COR-L47 (cell line): ENCODE measurements at places on chromosomes 4 and X.
A peak's percentile ranks its signal among the peaks of the same experiment; 100 is the strongest.

DNA sequence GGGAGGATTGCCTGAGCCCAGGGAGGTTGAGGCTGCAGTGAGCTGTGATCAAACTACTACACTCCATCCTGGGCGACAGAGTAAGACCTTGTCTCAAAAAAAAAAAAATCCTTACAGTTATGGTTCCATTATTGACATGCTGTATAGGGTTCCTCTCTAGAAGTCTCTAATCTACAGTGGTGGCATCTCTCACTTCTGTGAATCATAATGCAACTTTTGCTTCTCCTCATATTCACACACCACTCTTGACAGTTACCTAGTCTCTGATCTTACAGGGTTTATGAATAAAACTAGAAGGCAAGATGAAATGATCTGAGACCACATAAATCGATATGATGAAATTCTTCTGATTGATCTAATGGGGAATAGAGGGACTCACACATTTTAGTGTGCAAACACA is 40.6 kb downstream of the DOCK11 start:
- no peak for DNase-seq

DNA sequence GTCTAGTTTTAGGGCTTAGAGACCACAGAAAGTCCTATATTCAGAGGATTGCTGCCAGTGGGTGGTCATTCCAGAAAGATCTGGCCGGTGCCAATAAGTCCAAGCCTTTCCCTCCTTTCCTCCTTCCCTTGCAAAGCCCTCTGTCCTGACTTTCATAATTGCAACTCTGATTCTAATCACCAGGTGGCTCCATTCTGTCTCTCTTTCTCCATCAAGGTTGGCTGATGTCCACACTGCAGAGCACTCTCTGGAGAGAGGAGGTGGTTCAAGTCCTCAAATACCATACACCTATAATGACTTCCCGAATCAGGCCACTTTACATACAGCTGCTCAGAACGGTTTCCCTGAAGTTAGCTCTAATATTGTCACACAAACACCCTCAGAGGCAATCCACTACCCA is 22.4 kb upstream of the ARMCX4 start:
- DNase-seq: peak; percentile 37

GRCh38 chr4:101014417-101014816 is 332.9 kb downstream of the PPP3CA start:
- DNase-seq: no peak

DNA sequence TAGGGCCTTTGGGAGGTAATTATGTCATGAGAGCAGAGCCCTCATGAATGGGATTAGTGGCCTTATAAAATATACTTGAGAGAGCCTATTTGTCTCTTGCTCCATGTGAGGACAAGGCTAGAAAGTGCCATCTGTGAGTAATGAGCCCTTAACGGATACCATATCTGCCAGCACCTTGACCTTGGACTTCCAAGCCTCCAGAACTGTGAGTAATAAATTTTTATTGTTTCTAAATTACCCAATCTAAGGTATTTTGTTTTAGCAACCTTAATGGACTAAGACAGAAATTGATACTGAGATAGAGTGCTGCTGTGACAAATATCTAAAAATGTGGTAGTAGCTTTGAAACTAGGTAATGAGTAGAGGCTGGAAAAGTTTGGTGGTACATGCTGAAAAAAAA is 285.0 kb upstream of the DIPK2B start:
- no peak for DNase-seq

GRCh38 chr4:96407738-96408463 is 568.0 kb downstream of the PDHA2 start:
- DNase-seq: peak; percentile 18

DNA sequence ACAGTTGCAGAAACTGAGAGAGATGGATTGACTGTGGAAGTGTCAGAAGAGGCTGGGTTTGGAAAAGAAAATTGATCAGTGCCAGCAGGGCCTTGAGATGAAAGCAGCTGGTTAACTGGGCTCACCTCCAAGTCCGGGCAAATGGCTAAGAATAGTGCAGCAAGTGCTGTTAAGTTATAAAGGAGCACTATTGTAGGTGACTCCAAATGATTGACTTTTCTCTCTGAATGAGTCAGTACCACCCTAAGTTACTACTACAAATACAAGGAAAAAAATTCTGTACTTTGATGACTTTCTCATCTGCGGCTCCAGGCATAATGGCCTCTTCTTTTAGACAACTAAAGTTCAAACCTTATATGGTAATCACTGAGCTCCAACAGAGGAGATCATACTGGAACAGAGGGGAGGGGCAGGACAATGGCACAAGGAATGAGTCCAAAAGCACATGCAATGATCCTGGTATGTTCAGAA is 733.4 kb upstream of the INTU start:
- no peak for DNase-seq

- DNase-seq: no peak
Observed at GRCh38 chr4:186021461-186022167, 47.3 kb upstream of the TLR3 start.

GRCh38 chr4:177322266-177322665 is 12.6 kb downstream of the NEIL3 start:
- no peak for DNase-seq

GRCh38 chr4:32931475-32931874 is 2211.3 kb downstream of the PCDH7 start:
- DNase-seq: no peak

DNA sequence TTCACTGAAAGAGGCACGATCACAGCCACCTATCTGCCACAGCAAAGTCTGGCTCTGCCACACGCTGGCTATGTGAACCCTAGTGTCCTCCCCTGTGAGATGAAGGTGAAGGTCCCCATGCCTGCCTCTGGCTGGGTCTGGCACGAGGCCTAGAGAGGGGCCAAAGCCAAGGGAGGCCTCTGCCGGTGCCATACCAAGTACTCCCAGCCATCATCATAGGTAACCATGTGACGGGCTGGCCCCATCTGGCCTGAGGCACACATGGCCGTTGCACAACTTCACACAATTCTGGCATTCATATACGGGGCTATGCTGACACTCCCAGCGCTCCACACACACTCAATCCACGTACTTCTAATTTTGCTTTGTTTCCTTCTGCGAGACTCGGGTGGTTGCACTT is 15.3 kb downstream of the NOP14 start:
- no peak for DNase-seq
